ENCODE measurements at places on chromosomes 6 and 20.

DNA sequence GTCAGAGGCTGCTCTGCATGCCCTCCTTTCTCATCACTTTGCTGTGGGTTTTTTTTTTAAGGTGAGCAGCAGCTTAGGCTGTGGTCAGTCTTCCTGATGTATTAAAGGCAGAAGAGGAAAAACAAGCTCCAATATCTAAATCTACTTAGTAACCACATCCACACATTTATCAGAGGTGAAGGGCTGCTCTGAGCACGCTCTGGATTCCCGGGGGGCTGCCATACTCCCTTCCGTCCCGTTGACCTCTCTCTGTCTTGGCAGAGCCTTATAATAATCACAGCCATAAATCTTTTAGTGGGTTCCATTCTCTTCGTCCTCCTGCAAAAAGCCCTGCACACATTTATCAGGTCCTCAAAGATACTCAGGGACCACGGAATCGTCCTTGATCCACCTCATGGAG is 2.7 kb upstream of the LEMD2 start:
- no peak for DNase-seq

GRCh38 chr6:69584913-69585729 is 211.7 kb downstream of the LMBRD1 start:
- no peak for DNase-seq

DNA sequence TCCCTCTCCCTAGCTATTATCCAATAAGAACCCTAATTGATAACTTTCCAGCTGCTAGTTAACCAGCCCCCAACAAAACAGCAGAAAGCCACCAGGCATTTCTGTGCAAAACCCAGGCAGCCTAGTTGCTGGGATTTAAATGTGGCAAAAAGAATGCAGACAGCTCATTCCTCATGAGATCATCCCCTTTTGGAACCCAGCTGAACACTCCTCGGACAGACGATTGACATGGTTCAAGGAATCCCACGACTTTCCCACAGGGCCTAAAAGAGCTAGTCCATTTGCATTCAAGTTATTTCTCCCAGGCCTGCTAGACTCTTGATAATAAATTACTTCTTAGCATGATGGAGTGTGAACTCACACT is 24.0 kb downstream of the JAG1 start:
- DNase-seq: no peak

- DNase-seq: no peak
These were observed 41.2 kb downstream of the PLCG1 start for GRCh38 chr20:41178495-41178894.

- no peak for DNase-seq
These were observed 15.7 kb downstream of the SLC22A1 start for GRCh38 chr6:160137130-160137988.

GRCh38 chr20:58360936-58361335 is 28.1 kb upstream of the VAPB start:
- DNase-seq: no peak

GRCh38 chr20:9301129-9302090 is 213.0 kb upstream of the LAMP5 start:
- DNase-seq: peak; percentile 75

DNA sequence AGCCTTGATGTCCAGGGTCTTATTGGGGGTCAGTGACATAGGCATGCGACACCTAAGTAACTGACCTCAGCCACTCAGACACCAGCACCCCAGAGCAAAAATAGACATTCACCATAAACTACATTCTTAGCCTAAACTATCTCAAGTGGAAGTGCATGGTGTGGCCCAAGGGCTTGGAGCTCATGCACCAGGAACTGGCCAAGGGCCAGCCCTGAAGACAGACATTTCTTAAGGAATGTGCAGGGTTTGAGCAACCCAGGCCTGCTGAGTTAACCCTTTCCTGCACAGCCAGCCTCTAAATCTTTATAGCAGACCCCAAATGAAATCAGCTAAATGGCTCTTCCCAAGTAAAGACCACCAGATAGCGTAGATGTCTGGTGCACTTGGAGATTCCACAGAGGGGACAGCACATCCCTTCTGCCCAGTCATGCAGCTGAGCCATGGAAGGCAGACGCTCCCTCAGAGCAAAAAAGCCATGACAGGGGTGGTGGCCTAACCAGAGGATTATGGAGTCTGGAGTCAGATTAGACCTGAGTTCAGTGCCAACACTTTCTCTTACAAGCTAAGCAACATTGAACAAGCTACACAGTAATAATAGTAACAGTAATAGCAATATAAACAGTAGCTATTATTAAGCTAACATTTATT is 222.6 kb downstream of the ZMYND8 start:
- peak; percentile 63 for DNase-seq

- peak; percentile 72 for DNase-seq
These were observed at the start of gene CD40 for GRCh38 chr20:46117704-46118467. CD40 (plus strand) TSS chr20:46118314; CDS start chr20:46118344, 30 bp downstream.

DNA sequence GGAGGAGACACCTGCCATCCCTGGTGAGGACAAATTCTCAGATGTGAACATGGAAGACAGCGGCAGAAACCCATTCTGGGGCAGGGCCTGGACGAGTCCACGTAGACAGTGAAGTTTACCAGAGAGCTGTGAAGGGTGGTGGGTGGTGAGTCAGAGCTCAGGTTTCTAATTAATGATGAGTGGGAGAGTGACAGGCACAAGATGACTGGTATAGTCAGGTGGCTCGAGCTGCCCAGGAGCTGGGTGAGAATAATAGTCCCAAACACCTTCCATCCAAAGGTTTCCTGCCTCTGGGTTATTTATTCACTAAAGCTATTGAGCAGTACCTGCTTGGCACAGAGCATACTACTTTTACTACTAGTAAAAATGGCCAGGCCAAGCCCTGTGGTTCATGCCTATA is 6.0 kb downstream of the TLDC2 start:
- DNase-seq: peak; percentile 80

- peak; percentile 78 for DNase-seq
These were observed at the start of gene FAXC for GRCh38 chr6:99349171-99350141. FAXC (minus strand) TSS chr6:99349674; CDS start chr6:99349372, 302 bp downstream.

DNA sequence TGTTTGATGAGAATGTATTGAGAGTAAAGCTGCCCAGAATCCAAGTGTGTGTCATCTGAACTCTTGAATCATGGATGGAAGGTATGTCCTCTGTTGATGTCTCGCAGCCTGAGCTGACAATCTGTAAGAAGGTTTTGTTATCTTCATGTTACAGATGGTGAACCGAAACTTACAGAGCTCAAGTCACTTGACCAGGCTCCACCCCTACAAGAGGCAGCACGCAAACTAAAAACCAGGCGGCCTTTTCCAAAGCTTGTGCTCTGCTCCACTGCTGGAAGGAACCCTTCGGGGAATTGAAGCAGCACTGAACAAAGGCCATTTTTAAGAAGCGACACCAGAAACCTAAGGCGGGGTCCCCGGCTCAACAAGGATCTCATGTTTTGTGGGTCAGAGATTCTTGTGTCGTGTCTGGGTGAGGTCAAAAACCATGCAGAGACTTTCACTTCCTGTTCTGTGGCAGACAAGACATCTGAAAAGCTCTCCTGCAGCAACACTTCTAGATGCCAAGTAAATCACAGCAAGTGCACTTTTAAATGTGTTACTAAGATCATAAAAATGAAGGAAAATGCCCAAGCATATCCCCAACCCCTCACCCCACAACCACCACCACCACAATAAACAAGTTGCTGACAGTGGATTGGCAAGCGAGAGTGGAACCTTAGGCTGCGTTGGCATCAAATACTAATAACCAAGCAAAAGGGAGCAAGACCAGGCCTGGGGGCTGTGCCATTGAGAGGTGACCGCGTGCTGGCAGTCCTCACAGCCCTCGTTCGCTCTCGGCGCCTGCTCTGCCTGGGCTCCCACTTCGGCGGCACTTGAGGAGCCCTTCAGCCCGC is 27.3 kb downstream of the NQO2 start:
- DNase-seq: no peak

DNA sequence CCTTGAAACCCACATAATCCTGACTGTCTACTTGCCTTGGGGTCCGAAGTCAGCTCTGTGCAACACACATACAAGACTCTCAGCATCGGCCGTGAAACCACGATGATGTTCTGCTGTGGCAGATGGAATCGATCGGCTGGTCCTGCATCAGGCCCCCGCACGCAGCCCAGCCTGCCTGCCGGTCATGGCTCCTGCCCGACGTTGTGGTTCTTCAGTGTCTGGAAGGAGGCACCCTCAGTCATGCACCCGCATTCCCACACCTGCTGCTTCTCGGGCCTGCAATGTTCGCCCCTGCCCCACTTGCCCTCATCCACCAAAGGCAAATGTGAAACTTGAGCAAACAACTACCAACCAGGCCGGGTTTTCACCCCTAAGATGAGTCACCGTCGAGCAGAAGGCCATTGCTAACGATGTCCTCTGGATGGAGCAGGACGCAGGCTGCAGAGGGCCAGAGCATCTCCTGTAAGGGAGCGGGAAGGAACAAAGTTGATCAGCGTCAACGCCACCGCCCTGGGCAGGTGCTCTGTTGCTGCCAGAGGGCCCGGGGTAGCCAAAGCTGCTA is 128.9 kb upstream of the PDE10A start:
- DNase-seq: no peak

GRCh38 chr6:83462524-83462923 is 31.7 kb upstream of the ME1 start:
- DNase-seq: no peak

DNA sequence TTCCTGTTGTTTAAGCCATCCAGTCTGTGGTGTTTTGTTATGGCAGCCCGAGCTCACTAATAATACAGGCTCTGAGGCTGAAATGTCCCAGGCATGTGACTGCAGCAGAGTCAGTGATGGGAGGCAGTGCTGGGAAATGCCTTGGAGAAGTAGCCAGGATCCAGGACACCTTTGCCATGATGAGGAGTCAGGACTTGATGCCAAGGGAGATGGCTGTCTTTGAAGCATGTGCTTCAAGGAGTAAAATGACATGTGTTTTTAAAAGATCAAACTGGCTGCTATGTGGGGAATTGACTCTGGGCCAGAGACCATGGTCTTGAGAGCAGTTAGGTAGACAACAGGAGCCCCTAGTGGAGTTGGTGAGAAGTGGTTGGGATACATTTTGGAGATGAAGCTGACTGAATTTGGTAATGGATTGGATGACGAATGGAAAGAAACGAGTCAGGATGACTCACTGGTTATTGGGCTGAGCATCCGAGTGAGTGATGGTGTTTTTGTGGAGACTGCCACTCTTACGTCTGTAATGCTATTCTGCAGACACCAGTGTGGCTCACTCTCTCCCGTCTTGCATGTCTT is 322.2 kb downstream of the PLCB1 start:
- peak; percentile 52 for DNase-seq

- DNase-seq: no peak
These were observed 3.3 kb downstream of the TRERF1 start for GRCh38 chr6:42448391-42448790.

GRCh38 chr20:31698803-31699718 is 23.6 kb downstream of the BCL2L1 start:
- DNase-seq: peak; percentile 99

DNA sequence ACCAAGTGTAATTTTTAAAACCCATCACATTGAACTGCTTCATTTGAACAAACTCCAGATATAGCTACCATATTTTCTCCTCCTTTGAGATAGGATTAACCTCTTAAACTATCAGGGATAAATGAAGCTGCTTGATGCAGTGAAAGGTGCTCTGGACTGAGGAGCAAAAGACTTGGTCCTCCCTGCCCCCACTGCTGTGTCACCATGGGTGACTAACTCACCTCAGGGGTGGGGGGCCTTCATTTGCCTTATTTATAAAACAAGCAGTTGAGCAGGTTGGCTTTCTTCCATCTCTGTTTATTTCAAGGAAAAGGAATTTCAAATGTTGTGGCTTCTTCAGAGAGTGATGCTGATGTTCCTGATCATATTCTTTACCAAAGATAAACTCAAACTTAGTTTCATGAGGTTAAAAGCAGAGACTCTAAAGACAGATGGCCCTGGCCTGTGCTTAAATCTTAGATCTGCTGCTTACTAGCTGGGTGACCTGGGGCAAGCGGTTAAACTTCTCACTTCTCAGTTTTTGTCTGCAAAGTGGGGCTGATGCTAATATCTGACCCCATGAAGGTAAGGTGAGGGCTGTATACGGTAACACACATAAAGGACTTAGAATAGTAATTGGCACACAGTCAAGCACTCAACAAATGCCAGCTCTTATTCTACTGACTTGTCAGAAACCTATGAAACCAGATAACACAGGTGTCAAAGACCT is 50.5 kb downstream of the FHL5 start:
- peak; percentile 1 for DNase-seq

DNA sequence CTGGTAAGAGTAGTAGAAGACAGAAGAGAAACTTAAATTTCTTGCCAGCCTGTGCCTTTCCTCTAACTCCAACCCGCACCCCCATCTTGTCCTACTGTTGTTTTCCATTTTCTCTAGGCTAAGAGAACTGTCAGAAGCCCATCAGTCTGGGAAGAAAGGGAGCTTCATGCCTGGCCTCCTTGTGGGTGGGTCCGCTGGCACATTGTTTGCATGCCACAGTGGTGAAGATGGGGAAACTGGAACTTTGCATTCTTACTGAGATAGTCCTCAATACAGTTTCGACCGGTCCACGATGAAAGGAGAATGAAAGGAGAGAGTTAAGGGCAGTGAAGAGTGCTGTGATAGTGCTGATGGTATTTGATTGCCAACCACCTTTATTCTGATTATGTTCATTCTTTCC is 103.1 kb downstream of the TCP11 start:
- peak; percentile 13 for DNase-seq

DNA sequence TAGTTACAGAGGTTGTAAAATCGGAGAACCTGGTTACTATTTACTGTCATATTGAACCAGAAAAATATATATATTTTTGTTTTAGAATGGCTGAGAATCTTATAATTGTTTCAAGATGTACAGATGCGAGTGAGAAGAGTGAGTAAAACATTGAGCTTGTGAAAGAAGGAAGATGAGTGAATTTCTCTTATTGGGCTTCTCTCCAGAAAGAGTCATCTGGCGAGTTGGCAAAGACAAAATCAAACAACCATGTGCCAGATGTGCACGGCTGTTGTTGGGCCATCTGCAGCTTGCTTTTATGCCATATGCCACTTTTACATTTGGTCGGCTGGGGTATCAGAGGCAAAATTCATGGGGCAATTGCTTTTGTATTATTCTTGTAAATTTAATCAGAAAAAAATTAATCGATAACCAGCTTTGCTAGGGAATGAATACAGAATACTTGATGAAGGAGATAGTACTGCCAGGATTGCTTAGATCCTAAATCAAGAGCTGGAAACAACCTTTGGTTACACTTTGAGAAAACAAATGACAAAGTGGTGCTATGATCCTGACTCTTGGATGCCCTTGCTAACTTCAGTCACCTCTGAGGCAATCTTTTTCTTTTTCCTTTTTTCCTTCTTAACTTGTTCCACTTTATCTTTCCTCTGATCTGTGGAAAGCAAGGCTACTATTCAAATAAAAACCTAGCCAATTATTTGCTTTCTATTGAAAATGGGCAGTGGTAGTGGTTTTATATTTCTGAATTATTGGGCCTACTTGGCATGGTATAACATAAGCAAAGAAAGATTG is 97.1 kb upstream of the GRIK2 start:
- DNase-seq: peak; percentile 21

GRCh38 chr6:37460805-37461204 is 27.8 kb downstream of the CMTR1 start:
- DNase-seq: no peak
